Stimulated activated CD8-positive, alpha-beta memory T cell treated with anti-CD3 and anti-CD28 coated beads, Interleukin-7, amount 100 ng/mL, for 4 hours (primary cell): ENCODE measurements at places on chromosomes 11 and 22.

DNA sequence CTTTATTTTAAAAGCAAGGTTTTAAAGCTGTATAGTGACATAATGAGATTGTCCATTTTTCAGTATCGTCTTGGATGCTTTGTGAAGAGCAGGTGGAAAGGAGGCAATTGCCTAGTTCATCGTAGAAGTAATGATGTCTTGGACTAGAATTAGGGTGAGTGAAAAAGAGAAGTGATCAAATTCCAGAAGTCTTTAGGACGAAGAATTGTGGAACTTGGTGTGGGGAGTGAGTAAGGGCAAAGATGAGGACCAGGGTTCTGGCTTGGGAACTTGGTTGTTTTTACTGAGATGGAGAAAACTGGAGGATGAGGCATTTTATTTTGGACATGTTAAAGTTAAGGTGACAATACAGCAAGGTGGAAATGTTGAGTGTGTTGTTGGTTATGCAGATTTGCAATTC is 1.2 kb downstream of the ILK start:
- no peak for DNase-seq

DNA sequence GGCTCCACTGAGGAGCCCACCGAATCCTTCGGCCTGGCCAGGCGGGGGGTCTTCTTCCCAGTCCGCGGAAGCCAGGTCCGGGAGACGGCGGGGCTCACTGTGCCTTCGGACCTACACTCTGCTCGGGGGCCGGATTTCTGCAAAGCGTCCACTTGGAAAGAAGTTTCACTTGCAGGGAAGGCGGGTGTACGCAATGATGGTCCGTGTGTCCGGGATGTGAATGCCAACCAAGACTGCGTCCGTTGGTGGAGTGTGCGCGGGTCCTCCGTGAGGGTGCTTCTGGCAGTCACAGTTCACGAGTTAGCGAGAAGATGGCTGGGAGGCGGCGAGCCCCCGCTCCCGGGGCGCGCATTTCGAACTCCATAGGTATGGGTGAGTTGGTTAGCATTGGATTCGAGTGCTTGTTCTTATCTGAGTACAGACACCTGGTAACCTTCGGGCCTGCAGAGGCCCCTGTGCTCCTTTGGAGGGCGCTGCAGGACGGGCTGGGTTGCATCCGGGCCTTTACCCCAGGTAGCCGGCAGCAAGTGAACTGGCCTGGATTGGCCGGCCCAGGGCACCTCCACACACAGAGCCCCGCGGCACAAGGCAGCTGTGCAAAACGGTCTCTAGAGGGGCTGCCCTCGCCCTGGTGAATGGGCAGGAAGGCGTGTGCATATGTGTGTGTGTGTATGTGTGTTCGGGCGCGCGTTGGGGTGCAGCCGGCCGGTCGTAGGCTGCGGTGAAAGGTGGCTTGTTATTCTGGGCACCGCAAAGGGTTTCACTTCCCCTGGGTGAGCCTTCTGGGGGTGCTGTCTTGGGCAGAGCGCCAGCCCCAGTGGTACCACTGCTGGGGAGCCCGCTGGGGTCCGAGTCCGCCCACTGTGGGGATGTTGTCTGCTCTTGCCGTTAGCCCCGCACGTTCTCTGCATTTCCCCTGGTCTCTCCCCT is 13.3 kb upstream of the CYP2R1 start:
- DNase-seq = peak; percentile 26

GRCh38 chr11:83292709-83293456 is 6.7 kb upstream of the CCDC90B start:
- no peak for DNase-seq

DNA sequence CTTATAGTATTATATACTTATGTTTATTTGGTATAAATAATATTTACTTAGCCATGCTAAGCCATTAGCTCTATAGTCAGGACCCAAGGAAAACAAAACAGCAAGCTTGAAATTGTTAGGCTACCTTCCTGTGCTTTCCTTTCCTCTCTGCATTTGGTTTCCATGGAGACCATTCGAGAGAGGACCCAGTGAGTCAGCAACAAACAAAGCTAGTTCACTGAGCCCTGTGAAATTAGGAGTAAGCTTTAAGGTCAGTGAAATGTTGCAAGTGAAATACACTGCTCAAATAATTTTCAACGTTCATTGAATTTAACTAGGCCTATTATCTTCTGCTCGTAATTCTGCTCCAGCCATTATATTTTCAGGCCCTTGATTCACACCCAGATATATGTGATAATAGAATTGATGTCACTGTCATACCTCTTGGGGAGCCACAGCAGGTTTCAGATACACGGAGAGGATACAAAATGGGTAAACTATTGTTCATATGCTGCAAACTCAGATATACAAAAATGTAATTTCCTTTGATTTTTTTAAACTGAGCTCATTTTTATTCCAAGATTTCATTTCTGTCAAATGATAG is 9.1 kb upstream of the OR10D3 start:
- no peak for DNase-seq

- DNase-seq = no peak
Measured at GRCh38 chr11:73958521-73959141, 7.8 kb downstream of the DNAJB13 start.

GRCh38 chr22:20625270-20625669 is 117.9 kb downstream of the MED15 start:
- DNase-seq = no peak

GRCh38 chr11:6627762-6628241 is 8.6 kb upstream of the TPP1 start:
- DNase-seq = peak; percentile 24

- no peak for DNase-seq
Measured at GRCh38 chr11:76270389-76270788, 64.1 kb upstream of the WNT11 start.

DNA sequence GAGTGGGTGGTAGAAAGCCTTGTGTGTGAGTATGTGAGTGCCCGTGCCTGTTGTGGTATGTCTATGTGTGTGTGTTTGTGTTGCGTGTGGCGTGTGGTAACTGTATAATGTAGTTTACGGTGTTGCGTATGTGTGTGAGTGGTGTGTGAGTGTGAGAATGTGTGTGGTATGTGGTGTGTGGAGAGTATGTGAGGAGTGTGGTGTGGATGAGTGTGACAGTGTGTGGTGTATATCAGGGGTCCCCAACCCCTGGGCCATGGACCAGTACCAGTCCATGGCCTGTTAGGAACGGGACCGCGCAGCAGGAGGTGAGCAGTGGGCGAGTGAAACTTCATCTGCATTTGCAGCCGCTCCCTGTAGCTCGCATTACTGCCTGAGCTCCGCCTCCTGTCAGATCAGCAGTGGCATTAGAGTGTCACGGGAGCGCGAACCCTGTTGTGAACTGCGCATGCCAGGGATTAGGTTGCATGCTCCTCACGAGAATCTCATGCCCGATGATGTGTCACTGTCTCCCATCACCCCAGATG is 5.7 kb downstream of the UPK3A start:
- no peak for DNase-seq

DNA sequence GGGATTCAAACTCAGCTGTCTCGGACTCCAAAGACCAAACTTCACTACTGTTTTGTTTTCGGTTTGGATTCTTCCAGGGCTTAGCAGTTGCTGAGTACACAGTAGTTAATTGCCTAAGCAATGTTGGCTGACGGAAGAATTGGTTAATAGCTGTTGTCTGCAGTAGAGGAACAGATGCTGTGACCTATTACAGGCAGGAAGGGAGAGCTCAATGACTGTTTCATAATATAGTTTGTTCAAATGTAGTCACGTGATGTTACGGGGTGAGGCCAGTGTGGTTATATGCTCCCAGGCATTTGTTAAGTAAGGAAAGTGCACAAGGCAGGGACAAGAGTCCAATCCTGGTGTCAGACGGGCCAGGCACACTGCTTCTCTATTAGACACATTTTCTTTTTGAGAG is 222.6 kb upstream of the CCDC90B start:
- no peak for DNase-seq

GRCh38 chr11:134033696-134034491 is 35.0 kb upstream of the JAM3 start:
- peak; percentile 55 for DNase-seq

DNA sequence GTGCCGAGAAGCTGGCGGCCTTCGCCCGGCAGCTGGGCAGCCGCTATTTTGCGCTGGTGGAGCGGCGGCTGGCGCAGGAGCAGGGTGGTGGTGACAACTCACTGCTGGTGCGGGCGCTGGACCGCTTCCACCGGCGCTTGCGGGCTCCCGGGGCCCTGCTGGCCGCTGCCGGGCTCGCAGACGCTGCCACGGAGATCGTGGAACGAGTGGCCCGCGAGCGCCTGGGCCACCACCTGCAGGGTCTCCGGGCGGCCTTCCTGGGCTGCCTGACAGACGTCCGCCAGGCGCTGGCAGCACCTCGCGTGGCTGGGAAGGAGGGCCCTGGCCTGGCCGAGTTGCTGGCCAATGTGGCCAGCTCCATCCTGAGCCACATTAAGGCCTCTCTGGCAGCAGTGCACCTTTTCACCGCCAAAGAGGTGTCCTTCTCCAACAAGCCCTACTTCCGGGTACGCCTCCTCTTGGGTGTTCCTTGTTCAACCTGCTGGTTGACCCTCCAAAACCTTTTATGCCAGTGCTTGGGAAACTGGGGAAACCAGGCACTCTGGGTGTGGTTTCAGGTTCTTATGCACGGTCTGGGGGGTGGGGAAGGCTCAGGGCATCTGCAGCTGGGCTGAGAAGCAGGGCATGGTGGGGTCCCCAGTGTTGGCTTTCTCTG is 3.1 kb upstream of the TM7SF2 start:
- DNase-seq = no peak

- DNase-seq = no peak
Measured at GRCh38 chr11:44877571-44878497, 72.8 kb downstream of the TP53I11 start.

- no peak for DNase-seq
Measured at GRCh38 chr11:33362051-33362910, 105.1 kb downstream of the HIPK3 start.

GRCh38 chr11:131924001-131924400 is 553.6 kb downstream of the NTM start:
- DNase-seq = no peak

DNA sequence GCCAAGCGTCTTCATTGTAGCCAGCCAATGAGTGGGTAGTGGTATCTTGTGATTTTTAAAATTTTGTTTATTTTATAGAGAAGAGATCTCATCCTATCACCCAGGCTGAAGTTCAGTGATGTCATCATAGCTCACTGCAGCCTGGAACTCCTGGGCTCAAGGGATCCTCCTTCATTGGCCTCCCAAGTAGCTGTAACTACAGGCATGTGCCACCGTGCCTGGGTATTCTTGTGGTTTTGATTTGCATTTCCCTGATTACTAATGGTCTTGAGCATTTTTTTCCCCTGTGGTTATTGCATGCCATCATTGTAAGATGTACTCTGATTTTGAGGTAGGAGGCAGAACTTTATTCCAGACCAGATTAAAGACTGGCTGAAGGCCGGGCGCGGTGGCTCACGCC is 2.4 kb upstream of the DENND6B start:
- DNase-seq = no peak

DNA sequence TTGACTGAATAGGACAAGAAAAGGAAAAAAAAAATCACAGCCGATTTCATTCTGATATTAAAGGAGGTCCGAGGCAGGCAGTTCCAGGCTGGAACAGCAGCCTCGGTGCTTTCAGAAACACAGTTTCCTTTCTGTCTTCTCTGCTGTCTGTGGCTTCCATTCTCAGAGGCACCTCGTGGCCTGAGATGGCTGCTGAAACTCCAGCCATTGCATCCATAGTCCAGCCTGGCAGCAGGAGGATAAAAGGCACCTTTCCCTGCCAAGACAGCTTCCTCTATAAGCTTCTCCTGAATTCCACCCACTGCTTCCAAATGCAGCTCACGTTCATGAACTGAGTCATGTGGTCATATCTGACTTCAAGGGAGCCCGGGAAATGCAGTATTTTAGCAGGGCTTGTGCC is 390.5 kb downstream of the TBC1D22A start:
- DNase-seq = no peak

GRCh38 chr11:109795234-109795633 is 298.0 kb upstream of the ZC3H12C start:
- no peak for DNase-seq

- no peak for DNase-seq
Measured at GRCh38 chr11:19985111-19985510, 175.2 kb downstream of the DBX1 start.

DNA sequence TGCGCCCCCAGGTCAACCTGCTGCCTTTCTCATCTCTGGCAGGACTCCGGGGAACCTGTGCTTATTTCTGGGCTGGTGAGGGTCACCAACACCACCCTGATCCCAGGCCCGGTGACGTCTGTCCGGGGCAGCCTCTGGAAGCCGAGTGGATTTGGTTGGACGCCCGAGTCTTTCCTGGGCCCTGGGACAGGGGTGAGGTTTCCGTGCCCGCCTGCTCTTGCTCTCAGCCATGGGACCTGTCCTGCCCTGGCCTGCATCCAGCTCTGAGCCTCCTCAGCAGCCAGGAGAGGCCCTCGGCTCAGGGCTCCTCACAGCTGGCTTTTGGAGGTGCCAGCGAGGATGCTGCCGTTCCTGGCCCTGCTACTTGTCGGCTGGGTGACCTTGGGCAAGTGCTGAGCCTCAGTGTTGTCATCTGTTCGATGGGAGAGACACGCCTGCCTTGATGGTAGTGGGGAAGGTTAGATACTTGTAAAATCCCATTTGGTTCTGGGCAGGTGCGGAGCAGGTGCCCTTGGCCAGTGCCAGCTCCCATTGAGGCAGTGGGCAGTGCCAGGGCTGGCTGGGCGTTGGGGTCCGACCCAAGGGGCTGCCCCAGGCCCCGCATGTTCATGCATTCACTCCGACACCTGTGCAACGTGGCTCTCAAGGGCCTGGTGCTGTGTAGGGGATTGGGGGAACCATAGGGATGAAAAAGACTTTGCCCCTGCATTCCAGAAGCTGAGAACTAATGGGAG is 58.9 kb upstream of the THY1 start:
- no peak for DNase-seq

DNA sequence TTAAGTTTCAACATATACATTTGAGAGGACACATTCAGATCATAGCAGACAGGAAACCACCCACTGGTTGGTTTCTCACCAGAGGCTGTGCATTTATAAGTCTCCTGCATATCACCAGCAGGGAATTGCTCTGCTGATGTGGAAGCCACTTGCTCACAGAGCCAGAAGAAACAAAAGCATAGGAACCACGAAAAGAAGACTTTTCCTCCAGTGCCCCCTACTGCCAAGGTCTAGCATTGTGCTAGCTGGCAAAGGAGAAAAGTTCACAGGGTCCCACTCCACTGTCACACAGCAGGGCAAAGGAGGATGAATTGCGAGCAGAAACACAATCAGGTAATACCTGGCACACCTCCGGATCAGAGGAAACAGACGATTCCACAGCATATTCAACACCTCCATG is 28.9 kb upstream of the ISX start:
- DNase-seq = no peak

DNA sequence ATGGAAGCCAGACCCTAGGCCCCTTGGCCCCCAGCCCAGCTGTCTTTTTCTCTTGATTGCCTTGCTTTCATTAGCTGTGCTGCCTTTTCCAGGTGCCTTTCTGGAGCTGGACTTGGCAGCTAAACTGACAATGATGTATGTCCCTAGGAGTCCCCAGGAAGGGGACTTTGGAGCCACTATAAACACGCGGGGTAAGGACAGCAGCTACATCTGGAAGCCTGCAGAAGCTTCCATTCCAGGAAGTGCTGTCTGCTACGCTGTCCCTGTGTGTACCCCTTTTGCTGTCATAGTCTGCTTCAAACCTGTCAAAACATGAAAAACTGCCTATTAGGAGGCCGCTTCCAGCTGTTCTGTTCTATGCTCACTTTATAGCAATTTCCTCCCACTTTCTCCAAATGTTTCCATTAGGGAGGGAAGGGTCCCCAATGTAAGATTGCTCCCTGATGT is 153.3 kb upstream of the RAG2 start:
- DNase-seq = no peak
